Stromal cell of bone marrow (primary cell): ENCODE measurements at places on chromosomes 16 and 17.

DNA sequence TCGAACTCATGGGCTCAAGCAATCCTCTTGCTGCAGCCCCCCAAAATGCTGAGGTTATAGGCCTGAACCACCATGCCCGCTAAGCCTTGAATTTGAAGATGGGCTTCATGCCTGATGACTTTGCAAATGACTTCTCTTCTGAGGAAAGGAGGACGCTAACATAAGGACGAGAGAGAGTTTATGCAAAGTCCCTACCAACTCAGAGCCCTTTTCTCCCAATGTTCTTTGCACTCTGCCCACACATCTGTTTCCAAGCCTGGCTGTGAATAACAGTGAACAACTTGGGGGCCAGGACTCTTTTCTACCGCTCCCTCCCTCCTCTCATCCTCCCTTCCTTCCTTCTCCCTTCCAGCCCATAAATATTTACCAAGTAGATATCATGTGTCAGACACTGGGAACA is 8.5 kb upstream of the NPIPB2 start:
- DNase-seq: no peak

- no peak for DNase-seq
These were observed 898.5 kb downstream of the KCNJ2 start for GRCh38 chr17:71067669-71068407.

DNA sequence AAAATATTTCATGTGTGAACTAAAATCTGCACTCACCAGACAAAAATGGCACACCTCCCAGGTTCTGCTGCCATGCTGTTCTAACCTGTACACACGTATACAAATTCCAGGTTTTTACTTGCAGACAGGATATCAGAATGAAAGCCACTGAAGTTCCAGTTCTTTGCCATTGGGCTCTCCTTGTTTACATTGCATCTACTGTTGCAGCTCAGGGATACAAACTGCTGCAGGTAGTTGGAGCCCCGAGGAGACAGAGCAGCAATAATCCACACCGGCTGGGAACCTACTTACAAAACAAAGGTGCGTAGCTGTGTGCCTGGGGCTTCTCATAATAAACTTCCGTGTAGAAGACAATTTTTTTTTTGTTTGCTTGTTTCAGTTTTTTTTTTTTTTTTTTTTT is 59.6 kb downstream of the HAPSTR1 start:
- no peak for DNase-seq

GRCh38 chr17:7673239-7673638 is 14.1 kb downstream of the TP53 start:
- no peak for DNase-seq

DNA sequence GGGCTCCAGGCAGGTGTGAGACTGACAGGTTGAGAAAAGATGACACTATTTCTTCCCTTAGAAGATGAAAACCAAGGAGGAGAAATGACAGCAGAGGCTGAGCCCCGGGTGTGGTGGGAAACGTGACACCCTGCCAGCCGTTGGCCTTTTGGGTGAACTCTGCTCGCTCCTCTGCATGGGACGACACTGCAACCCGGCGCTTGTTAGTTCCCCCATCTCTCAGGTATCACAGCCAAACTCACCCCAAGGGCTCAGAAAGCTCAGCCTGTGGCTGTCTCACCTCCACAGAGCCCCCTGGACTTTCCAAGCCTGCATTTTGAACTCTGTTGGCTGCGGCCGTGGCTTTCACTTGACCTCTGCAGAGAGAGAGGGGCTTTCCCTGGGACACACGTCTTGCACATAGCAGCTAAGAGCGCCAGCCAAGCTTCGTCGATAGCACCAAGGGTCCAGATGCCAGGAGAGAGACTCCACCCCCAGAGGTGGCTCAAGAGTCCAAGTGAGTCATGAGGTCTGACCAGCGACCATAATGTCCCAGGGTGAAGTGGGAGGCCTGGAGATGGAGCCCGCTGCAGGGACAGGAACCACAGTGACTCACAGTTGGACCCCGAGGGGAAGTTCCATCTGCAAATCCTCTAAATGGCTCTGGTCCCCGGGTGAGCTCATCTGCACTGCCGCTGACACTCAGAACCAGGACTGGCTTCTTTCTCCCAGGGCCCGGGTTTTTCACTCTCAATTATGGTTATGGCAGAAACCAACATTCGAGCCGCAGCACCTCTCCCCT is 301.9 kb downstream of the SOX9 start:
- peak; percentile 68 for DNase-seq

DNA sequence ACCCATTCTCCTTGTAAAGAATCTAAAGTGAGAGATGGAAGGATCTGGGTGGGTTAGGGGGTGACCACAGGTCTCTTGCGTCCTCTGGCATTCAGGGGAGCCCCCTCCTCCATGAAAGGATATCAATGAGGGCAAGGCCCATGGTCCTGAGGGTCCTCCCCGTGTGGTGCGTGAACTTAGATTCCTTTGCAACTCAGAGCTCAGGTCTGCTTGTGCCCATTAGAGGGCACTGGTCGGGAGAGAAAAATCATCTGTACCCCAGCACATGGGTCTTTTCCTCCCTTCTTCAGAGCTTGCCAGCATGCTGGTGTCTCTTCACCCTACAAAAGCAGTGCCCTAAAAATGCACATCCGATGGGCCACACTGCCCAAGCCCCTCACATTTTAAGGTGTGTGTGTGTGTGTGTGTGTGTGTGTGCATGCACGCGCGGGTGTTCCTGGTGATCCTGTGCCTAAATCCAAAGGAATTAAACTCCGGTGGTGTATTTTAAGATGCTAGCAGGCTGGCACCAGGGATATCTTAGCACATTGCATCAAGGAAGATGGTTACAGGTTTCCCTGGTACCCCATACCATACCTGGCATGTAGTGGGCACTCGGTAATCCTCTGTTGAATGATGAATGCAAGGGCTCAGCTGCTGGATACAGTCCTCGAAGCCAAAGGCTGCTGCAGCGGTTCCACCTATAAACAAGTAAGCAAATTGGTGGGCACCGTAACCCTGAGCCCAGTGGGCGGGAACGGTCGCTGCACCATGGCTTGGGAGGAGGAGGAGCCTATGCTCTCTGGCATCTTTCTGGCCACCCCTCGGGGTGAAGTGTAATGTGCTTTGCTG is 4.7 kb downstream of the C1QTNF1 start:
- DNase-seq: no peak

DNA sequence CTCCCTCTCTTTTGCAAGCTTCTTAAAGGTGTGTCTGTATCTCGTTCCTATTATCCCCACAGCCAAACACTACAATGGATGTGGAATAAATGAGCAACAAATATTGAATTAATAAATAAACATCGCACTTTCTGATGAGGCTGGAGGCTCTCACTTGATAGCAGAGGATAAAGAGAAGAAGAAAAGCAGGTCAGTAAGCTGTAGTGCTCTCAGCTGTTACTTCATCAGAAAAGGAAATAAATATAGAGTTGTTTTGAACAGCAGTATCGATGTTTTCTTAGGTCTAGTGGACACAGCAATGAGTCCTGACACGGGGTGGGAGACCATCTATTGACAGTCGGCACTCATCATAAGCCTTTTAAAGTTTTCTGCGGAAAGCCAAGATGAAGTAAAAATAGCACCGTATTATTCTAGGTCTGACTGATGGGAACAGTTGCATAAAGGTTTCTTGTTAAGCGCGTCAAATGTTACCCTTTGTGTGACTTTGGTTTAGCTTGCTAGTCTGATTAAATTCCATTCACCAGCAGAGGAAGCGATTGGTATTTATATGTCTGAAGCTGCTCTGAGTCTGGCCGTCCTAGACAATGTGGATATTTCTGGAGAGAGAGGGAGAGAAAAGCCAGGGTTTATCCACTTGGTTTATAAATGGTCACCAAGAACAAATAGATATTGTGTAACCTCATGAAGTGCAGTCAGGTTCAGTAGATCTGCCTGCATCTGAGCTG is 646.1 kb downstream of the CDH11 start:
- peak; percentile 45 for DNase-seq

DNA sequence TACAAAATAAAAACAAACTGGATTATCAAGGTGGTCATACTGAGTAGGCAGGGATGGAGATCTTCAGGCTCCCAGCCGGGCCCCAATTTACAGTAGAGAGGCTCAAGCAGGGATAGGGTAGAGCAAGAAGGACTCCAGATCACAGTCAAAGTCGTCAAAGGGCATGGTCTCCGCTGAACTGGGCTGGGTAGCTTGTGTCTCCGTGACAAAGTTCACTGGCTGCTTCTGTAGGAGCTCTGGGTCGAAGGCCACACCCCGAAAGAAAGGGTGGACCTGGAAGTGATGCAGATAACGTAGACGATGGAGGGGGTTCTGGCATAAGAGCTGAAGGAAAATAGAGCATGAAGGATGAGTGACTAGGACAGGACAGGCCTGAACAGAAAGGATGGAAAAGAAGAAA is 3.6 kb downstream of the RSKR start:
- no peak for DNase-seq

GRCh38 chr17:69066482-69066881 is 5.8 kb upstream of the ABCA9 start:
- DNase-seq: no peak

- DNase-seq: no peak
These were observed 50.9 kb downstream of the JPH3 start for GRCh38 chr16:87653234-87653633.

- peak; percentile 53 for DNase-seq
These were observed 263.8 kb downstream of the HS3ST3A1 start for GRCh38 chr17:13337864-13338371.

- no peak for DNase-seq
These were observed 59.0 kb downstream of the ARHGAP17 start for GRCh38 chr16:24955975-24956731.

DNA sequence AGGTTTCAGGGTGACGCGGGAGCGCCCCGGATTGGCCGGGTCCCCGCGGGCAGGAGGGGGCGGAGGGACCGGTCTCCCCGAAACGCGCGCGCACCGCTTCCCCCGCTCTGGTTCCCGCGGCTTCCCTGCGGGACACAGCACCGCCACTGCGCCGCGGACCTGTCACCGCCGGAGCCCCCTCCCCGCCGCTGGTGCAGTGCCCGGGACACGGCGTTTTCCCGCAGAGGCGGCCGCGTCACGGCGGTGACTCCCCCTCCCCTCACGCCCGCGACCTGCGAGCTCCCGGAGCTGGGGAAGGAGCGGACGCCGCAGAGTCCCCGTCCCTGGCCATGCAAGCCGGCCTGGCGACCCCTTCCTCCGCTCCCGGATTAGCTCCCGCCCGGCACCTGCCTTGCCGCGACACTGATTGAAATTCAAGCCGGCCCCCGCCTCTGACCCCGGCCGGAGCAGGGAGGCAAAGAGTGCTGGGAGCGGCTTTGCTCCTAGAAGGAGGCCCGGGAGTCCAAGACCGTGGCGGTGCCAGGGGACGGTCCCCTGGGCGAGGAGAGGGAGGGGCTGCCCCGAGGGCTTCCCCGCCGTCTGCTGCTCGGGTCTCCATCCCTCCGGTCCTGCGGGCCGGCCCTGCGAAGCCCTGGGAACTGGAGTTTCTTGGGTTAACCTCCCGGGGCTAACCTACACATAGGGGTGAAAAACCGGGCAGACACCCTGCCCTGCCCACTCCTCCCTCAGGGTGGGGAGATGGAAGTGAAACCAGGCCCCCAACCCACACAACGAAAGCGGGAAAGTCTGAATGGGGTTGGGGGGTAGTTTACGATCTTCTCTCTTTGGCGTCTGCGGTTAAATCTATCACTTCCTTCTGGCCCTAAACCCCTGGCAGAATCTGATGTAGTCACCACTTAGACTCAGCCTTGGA is 1.0 kb downstream of the RHBDL3 start:
- DNase-seq: no peak

DNA sequence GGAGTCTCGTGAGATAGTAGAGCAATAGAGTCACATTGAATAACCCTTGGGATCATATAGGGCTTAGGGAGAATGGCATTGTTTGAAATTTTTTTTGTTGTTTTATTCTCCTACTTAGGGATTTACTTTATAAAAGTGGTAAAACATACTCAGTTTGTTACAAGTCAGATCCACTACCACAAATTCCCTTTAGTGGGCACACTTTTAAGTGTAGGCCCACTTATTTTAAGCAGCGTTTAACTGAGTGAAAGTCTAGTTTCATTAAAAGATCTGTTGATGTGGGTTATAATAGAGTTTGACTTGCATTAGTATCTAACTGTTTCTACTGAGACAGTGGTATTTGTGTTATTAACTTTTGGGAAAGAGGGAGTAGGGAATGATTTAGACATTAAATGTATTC is 49.3 kb downstream of the USP10 start:
- no peak for DNase-seq

DNA sequence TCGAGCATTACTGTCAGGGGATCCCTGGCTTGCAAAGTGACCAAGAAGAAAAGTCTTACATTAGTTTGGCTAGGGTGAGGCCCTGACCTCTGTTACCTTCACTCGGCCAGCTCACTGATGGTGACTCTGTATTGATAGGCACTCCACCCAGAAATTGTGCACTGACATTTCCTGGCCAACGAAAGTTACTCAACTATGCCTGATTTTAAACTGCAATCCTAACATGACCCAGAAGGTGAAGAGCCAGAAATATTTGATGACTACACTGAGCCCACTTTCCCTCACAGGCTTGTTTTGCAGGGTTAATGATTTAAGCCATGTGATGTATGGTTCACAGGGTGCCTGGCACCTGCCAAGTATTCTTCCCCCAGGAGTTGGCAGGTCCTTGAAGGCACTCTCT is 208.2 kb upstream of the MAF start:
- no peak for DNase-seq

DNA sequence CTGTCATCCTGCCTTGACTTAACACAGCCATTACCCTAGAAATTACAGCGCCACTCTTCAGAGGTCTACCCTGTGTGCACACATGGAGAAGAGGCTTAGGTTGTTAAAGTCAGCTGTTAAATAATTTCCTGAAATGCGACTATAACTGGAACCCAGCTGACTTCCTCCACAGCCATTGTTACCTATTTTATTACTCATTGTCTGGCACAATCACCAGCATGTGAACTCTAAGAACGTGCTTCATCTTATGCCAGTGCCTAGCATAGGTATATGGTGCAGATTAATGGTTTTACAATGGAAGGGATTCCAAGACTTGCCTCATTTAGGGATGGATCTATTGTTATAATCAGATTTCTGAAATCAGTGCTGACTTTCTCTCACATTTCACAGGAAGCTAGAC is 11.9 kb downstream of the RDM1 start:
- DNase-seq: no peak

GRCh38 chr17:72176951-72177660 is 56.3 kb downstream of the SOX9 start:
- DNase-seq: no peak

DNA sequence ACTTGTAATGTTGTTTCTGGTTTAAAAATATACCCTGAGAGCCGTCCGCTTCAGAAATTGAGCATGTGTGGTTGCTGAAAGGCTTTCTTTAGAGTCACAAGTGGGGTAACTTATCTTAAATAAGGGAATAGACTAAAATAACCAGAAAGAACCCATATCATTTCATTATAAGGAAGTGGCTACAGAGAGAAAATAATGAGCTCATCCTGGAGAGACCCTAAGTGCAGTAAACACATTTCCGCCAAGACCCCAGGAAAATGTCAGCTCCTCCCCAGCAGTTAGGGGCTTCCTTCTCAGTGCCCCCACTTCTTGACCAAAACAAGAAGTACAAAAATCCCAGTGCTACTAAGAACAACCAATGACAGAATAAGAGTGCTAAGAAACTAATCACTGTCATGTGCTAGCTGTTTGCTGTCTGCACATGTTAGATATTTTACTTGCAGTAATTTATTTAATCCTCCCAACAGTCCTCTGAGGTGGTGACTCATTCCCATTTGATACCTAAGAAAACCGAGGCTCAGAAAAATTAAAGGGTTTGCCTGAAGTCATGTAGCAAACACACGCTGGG is 83.5 kb downstream of the CDYL2 start:
- DNase-seq: peak; percentile 20
